Activated naive CD8-positive, alpha-beta T cell treated with anti-CD3 and anti-CD28 coated beads for 36 hours (primary cell): ENCODE measurements at places on chromosomes 3 and 15. TPM values are rescaled to one million over a fixed set of nuclear protein-coding genes. Genes with fewer than 3 reads are reported as not detected.

DNA sequence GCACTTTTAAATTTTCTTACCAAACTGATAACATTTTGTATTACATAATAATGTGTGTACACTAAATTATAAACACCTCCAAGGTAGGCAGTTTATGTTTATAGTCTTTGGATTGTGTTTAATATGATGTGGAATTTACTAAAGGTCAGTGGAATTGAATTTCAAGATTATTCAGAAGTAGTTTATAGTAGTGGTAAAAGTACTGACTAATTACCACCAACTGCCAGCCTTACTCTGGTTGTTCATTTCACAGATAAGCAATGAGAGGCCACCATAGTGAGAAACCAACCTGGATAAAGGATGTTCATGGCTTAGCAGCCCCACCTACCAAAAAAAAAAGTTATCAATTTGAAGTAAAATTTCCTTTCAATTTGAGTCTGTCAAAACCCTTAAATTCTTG is 54.0 kb upstream of the EIF5A2 start:
- no peak for DNase-seq
- no peak overlapping the region for H3K27ac ChIP-seq
- no peaks in the 10 kb centered on the region for H3K4me1 ChIP-seq
- peaks cover 5% of the 10 kb centered on the region for H3K27me3 ChIP-seq

- H3K27ac ChIP-seq = no peak overlapping the region
- no peaks in the 10 kb centered on the region for H3K4me1 ChIP-seq
- no peak for DNase-seq
Observed at GRCh38 chr15:83310521-83311456, 26.3 kb upstream of the BNC1 start.

Gene PLSCR2
- not detected for total RNA-seq

DNA sequence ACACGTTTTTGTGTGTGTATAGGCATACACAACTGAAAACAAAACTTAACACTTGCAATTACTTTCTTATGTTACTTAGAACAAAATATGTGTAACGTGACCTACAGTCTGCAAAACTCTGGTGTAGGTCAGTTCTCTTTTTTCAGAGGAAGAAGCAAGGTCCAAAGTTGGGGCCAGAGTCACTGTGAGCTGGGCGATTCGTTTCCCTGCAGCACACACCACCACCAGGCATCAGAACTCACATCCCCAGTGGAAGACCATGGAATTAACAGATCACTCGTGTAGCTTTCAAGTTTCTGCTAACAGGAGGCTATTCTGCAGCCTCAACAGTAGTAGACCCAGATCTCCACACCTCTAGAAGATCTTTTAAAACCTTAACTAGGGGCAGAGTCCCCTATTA is 25.8 kb downstream of the ANP32A start:
- H3K36me3 ChIP-seq = peaks cover 52% of the 10 kb centered on the region
- no peaks in the 10 kb centered on the region for H3K27me3 ChIP-seq
- H3K27ac ChIP-seq = peak overlapping the region; percentile 80
- peaks cover 92% of the 10 kb centered on the region for H3K4me1 ChIP-seq

DNA sequence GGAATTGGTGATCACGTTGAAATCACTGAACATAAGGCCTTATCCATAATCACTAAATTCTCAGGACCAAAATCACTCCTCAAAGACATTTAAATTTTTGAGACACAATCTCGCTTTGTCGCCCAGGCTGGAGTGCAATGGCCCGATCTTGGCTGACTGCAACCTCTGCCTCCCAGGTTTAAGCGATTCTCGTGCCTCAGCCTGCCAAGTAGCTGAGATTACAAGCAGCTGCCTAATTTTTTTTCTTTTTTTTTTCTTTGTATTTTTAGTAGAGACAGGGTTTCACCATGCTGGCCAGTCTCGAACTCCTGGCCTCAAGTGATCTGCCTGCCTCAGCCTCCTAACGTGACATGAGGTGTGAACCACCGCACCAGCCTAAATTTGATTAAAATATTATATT is 61.7 kb downstream of the PLOD2 start:
- no peak overlapping the region for H3K27ac ChIP-seq
- no peaks in the 10 kb centered on the region for H3K27me3 ChIP-seq
- no peaks in the 10 kb centered on the region for H3K36me3 ChIP-seq
- H3K4me1 ChIP-seq = no peaks in the 10 kb centered on the region
- DNase-seq = no peak

DNA sequence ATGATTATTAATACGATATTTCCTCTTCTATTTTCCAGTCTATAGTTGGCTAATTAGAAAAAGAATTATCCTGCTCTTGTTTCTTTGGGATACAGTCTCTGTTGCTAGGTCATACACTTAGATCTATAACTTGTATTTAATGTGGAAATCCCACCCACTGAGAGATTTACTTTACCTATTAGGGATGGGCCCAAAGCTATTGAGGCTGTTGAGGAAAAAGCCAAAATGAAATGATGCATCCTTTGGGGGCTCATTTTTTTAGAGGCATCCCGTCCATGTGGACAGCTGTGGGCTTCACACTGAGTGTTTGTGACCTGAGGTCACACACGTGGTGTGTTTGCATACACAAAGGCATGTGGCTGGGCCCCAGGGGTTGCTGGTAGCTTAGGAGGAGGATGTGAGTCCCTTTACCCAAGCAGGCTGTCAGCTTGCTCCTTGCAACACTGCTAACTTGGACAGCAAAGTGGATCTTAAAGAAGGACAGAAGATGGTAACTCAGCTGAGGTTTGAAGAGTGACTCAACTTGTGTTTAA is 477.4 kb downstream of the AGBL1 start:
- H3K36me3 ChIP-seq = no peaks in the 10 kb centered on the region
- H3K4me1 ChIP-seq = no peaks in the 10 kb centered on the region
- no peak for DNase-seq

Gene YEATS2
- 45.1 TPM for total RNA-seq

- no peaks in the 10 kb centered on the region for H3K27me3 ChIP-seq
- H3K4me3 ChIP-seq = no peak overlapping the region
- H3K4me1 ChIP-seq = peaks cover 8% of the 10 kb centered on the region
- peak; percentile 35 for DNase-seq
- peaks cover 19% of the 10 kb centered on the region for H3K36me3 ChIP-seq
Observed at GRCh38 chr15:40776537-40777141, 6.9 kb downstream of the C15orf62 start.

DNA sequence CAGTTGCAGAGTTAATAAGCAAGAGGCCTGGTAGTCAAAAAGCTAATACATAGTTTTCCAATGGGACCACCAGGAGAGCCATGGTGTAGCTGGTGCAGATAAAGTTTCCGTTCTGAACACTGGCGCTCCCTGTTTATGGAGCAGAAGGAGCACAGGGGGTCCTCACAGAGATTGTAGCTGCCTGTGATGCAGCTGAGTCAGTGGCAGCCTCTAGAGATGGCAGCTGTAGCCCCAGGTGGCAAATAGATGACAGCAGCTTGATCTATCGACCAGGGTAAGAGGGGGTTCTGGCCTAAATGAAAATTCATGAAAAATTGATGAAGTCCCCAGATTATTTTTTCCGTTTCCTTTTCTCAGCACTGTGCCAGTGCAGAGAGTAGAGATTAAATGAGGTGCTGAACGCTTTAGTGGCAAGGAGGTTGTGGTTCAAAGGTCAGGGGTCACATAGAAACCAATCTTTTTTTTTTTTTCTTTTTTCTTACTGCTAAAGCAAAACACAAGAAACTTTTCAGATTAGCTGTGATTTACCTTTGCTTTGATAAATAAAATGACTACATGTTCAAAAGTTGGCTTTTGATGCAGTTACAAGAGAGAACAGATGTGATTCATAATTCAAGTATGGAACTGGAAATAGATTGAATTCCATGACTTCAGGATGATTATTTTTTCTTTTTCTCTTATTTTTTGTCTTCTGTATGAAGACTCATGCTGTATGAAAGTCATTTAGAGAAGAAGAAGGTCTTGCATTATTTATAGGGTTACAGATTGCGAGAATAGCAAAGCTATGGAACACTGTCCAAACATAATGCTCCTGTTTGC is 63.3 kb downstream of the ROBO2 start:
- DNase-seq = no peak
- H3K4me3 ChIP-seq = no peak overlapping the region
- H3K27ac ChIP-seq = no peak overlapping the region
- no peaks in the 10 kb centered on the region for H3K27me3 ChIP-seq

- H3K4me1 ChIP-seq = peaks cover 3% of the 10 kb centered on the region
- peaks cover 25% of the 10 kb centered on the region for H3K27me3 ChIP-seq
- H3K36me3 ChIP-seq = no peaks in the 10 kb centered on the region
Observed at GRCh38 chr15:71386448-71387236, 271.4 kb downstream of the THSD4 start.

Gene PDZRN3
- total RNA-seq = not detected

GRCh38 chr15:27846722-27847395 is 252.3 kb downstream of the OCA2 start:
- no peaks in the 10 kb centered on the region for H3K36me3 ChIP-seq
- no peaks in the 10 kb centered on the region for H3K27me3 ChIP-seq
- H3K4me3 ChIP-seq = no peak overlapping the region
- no peaks in the 10 kb centered on the region for H3K4me1 ChIP-seq
- no peak overlapping the region for H3K27ac ChIP-seq

Gene ALAS1
- 59.4 TPM for total RNA-seq

- H3K36me3 ChIP-seq = no peaks in the 10 kb centered on the region
- H3K4me3 ChIP-seq = no peak overlapping the region
- DNase-seq = no peak
- H3K27ac ChIP-seq = no peak overlapping the region
- no peaks in the 10 kb centered on the region for H3K27me3 ChIP-seq
Observed at GRCh38 chr3:180059356-180059755, 22.6 kb upstream of the PEX5L start.

GRCh38 chr3:15241341-15241740 is 35.3 kb downstream of the CAPN7 start:
- peaks cover 9% of the 10 kb centered on the region for H3K36me3 ChIP-seq
- no peaks in the 10 kb centered on the region for H3K4me1 ChIP-seq
- no peak overlapping the region for H3K27ac ChIP-seq
- DNase-seq = peak; percentile 25
- no peak overlapping the region for H3K4me3 ChIP-seq
- H3K27me3 ChIP-seq = no peaks in the 10 kb centered on the region

- no peak for DNase-seq
- peaks cover 16% of the 10 kb centered on the region for H3K27me3 ChIP-seq
- no peak overlapping the region for H3K4me3 ChIP-seq
- H3K36me3 ChIP-seq = no peaks in the 10 kb centered on the region
- no peak overlapping the region for H3K27ac ChIP-seq
Observed at GRCh38 chr3:149590691-149591441, 67.0 kb downstream of the WWTR1 start.

Gene ENTPD3
- total RNA-seq = not detected

Gene CCR8
- not detected for total RNA-seq

- H3K4me3 ChIP-seq = no peak overlapping the region
- no peak for DNase-seq
- H3K4me1 ChIP-seq = peaks cover 47% of the 10 kb centered on the region
- H3K27me3 ChIP-seq = no peaks in the 10 kb centered on the region
- peaks cover 19% of the 10 kb centered on the region for H3K36me3 ChIP-seq
Observed at GRCh38 chr3:72390841-72391240, 457.4 kb downstream of the SHQ1 start.

DNA sequence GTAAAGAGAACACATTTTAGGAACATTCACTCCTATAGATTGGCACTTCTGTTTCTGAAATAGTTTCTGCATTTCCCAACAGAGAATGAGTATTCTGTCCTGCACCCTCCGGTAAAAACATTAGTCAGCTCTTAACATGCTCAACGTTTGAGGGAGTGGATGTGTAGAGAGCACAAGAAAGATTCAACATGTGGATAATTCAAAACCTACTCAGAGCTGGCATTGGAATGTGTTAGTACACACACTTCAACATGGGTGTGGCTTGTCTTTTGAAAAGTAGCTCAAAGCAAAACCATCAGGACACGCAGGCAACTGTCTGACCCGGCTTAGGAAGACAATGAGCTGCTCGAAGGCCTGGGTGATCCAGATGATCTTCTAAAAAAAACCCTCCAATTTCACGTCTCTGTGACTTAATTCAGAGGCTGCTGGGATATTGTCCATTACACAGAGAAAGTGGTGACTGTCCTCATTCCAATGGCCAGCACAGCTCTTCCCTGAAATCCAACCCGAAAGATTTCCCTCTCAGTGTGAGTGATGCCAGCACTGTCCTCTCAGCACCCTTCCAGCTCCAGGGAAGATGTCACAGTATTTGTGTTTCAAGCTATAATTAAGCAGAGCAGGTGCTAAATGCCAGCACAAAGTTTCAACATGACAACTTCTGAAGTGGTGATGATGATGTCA is 18.1 kb downstream of the FBN1 start:
- H3K27ac ChIP-seq = no peak overlapping the region
- no peaks in the 10 kb centered on the region for H3K36me3 ChIP-seq
- H3K4me3 ChIP-seq = no peak overlapping the region
- no peak for DNase-seq
- no peaks in the 10 kb centered on the region for H3K4me1 ChIP-seq

- H3K4me3 ChIP-seq = no peak overlapping the region
- no peak overlapping the region for H3K27ac ChIP-seq
- DNase-seq = no peak
- no peaks in the 10 kb centered on the region for H3K27me3 ChIP-seq
- peaks cover 10% of the 10 kb centered on the region for H3K36me3 ChIP-seq
Observed at GRCh38 chr3:43695443-43695842, 4.7 kb downstream of the ABHD5 start.

- H3K36me3 ChIP-seq = no peaks in the 10 kb centered on the region
- H3K4me3 ChIP-seq = no peak overlapping the region
- H3K27ac ChIP-seq = no peak overlapping the region
- no peaks in the 10 kb centered on the region for H3K27me3 ChIP-seq
- no peak for DNase-seq
Observed at GRCh38 chr3:43001556-43002121, 22.5 kb downstream of the GASK1A start.

GRCh38 chr3:131976448-131976847 is 58.4 kb downstream of the CPNE4 start:
- no peak overlapping the region for H3K4me3 ChIP-seq
- H3K36me3 ChIP-seq = no peaks in the 10 kb centered on the region
- no peaks in the 10 kb centered on the region for H3K27me3 ChIP-seq
- H3K27ac ChIP-seq = no peak overlapping the region
- DNase-seq = no peak

Gene CKMT1B
- 0.29 TPM for total RNA-seq

GRCh38 chr3:24963762-24964625 is 464.1 kb upstream of the RARB start:
- no peak overlapping the region for H3K27ac ChIP-seq
- no peaks in the 10 kb centered on the region for H3K27me3 ChIP-seq
- no peak for DNase-seq
- no peaks in the 10 kb centered on the region for H3K36me3 ChIP-seq
- no peak overlapping the region for H3K4me3 ChIP-seq

GRCh38 chr15:52912172-52912571 is 122.0 kb upstream of the ONECUT1 start:
- no peak overlapping the region for H3K27ac ChIP-seq
- no peaks in the 10 kb centered on the region for H3K4me1 ChIP-seq
- DNase-seq = no peak
- H3K4me3 ChIP-seq = no peak overlapping the region
- H3K27me3 ChIP-seq = peaks cover 8% of the 10 kb centered on the region
- H3K36me3 ChIP-seq = no peaks in the 10 kb centered on the region

DNA sequence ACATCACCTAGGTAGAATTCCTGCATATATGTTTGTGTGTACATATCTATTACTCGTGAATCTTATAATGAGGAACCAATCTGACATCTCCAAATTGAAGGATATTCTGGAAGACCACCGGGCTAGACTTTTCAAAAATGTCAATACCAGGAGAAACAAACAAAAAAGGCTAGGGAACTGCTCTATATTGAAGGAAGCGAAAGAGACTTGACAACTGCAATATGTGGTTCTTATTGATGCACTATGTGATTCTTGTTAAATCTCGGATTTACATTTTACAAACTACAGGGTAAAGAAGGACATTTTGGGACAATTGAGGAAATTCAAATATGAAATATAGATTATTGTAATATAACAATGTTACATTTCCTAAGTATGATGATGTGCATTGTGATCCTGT is 137.5 kb upstream of the CCDC54 start:
- H3K36me3 ChIP-seq = no peaks in the 10 kb centered on the region
- peaks cover 10% of the 10 kb centered on the region for H3K4me1 ChIP-seq
- H3K4me3 ChIP-seq = peak overlapping the region; percentile 42
- no peak overlapping the region for H3K27ac ChIP-seq
